ENCODE measurements at places on chromosomes 13 and 19. TPM values are rescaled to one million over a fixed set of nuclear protein-coding genes. Genes with fewer than 3 reads are reported as not detected.
A peak's percentile ranks its signal among the peaks of the same experiment; 100 is the strongest.

The ADGRE2 gene
- 4.8 TPM for total RNA-seq

The ZNF541 gene
- not detected for total RNA-seq

The DNAAF3 gene
- total RNA-seq = 1.5 TPM

The FAM216B gene
- not detected for total RNA-seq

The URAD gene
- not detected for total RNA-seq

The KLK3 gene
- not detected for total RNA-seq

The KCNN4 gene
- 111 TPM for total RNA-seq

GRCh38 chr13:104796581-104796980 lies 1730.4 kb upstream of the SLC10A2 start:
- no peak for DNase-seq

GRCh38 chr19:13212759-13213330 lies 62.6 kb downstream of the IER2 start:
- DNase-seq = peak; percentile 33

GRCh38 chr19:18765224-18765623 lies 25.9 kb downstream of the COMP start:
- no peak for DNase-seq

DNA sequence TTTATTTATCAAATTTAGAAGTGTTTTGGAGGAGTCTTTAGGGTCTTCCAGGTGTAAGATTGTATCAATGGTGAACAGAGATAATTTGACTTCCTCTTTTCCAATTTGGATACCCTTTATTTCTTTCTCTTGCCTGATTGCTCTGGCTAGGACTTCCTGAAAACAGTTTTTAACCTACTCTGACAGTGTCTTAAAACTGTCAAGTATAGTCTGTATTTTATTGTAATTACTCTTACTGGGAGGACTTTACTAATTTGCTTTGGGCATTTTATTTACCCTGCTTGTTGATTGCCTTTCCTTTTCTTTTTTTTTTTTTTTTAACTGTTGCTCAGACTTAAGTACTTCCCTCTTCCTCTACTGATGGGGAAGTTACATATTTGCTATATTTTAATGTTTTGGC lies 81.3 kb downstream of the URI1 start:
- no peak for DNase-seq

DNA sequence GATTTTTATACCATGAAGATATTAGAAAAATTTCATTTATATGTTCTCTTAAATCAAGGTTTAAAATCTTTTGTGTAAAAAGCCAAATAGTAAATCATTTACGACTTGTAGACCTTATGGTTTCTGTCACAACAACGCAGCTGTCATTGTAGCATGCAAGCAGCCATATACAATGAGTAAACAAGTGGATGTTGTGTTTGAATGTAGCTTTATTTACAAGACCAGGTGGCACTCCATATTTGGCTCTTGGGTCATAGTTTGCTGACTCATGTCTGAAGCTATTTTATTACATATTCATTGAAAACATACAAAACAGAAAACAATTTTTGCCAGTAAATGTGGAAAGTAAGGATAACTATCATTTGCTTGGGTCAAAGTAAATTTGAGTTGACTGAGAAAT lies 930.8 kb downstream of the SLITRK5 start:
- DNase-seq = no peak

GRCh38 chr13:67776151-67776550 lies 546.0 kb upstream of the PCDH9 start:
- no peak for DNase-seq

DNA sequence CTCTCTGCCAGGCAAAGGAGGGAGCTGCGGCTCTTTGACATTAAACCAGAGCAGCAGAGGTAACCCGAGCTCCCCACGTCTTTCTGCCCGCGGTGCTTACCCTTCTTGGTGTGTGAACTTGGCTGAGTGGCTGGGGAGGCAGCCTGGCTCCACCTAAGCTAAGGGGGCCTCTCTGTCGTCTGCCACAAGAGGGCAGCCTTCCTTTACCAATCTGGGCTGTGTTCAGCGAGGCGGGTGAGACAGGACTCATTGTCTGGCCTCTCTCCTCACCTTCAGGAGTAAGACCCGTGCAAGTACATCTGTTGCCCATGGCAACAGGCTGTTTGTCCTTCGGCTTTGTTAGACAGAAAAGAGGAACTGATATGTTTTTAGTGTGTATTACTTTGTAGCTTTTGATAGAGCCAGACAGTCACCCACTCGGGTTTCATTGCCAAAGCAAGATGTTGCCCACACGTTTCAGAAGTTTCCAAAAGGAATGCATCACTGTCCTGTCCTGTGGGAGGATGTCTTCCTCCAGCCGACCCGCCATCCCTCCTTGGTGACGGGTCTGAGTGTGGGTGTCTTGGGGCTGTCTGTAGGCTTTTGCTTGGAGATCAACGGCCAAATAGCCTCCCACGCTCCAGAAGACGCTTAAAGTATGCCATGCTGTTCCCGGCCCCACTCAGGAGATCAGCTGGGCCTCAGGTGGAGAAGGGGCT lies 4.6 kb downstream of the POP4 start:
- peak; percentile 70 for DNase-seq

DNA sequence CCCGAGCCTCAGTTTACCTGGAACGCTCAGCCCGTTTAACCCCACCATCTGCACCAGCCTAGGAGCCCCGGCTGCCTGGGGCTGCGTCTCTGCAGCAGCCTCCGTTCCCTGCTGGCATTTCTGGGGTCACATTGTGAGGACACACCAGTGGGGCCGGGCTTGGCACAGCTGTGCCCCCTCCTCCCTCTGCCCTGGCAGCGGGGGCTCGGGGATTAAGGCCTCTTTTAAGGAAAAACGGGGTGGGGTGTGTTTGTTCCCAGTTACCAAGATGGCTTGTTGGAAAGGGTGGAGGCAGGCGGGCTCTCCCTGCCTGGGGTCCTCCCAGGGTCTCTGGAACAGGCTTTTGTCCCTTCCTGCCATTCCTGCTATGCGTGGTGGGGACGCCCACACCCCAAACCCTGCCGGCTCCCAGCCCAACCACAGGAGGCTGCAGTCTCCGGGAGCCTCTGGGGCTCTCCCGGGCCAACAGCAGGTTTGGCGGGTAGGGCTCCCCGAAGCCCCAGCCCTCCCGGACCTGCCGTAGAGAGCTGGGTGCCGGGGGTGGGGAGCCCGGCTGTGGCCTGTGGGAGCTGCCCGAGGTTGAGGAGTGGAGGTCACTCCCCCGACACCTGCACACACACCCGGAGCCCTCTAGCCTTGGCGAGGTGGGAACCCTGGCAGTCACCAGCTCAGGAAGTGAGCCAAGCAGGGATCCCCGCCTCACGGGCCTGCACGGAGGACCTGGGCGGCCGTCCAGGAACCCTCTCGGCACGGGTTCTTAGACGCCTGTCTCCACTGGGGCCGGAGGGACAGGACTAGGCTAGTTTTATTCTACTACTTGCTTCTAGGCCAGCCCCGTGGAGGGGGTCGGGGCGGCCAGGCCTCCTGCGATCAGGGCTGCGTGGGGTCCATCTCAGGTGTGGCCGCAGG lies 36.9 kb downstream of the GADD45B start:
- no peak for DNase-seq

DNA sequence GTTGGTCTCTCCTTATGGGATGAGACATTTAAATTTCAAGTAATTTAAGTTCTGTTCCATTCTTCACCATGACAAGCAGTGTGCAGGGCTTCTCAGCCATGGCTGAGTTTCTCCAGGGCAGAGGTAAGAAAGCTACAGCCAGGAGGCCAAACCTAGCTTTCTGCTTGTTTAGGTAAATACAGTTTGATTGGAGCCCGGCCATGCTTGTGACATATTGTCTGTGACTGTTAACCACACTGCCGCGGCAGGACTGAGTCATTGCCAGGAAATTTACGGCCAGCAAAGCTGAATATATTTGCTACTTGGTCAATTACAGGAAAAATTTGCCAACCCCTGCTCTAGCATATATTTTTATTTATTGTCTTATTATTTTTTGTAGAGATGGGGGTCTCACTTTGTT lies 10.7 kb downstream of the NLRP8 start:
- DNase-seq = no peak

- no peak for DNase-seq
These were observed 88.3 kb upstream of the TEX29 start for GRCh38 chr13:111232191-111232590.

- no peak for DNase-seq
These were observed 1.5 kb downstream of the ERCC2 start for GRCh38 chr19:45368737-45369340.
